Right forelimb (tissue), 1 donor: ENCODE measurements at places on chromosomes 16 and 17.

GRCh38 chr16:73339821-73340220 lies 291.9 kb upstream of the ZFHX3 start:
- no peak for DNase-seq

DNA sequence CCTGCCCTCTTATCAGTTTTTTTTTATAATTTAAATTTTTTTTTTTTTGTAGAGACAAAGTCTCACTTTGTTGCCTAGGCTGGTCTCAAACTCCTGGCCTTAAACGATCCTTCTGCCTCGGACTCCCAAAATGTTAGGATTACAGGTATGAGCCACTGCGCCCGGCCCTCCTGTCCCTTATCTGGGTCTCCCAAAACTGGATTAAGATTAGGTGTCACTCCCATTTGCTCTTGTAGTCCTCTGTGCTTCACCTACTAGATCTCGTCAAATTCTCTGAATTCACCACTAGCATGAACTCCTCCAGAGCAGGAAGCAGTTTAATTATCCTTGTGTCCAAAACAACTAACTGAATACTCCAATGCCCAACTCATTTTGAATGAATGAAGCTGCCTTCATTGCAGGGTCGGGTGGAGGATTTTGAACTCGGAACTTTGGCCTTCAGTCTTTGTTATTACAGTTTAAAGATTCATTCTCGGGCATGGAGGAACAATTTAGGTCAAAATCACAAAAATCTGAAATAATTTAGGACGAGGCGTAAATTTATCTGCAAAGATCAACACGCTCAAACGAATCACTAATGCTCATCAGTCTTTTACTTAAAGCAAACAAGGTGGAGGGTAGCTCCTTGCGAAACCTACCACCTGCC lies 802 bp upstream of the ATXN2L start:
- no peak for DNase-seq

DNA sequence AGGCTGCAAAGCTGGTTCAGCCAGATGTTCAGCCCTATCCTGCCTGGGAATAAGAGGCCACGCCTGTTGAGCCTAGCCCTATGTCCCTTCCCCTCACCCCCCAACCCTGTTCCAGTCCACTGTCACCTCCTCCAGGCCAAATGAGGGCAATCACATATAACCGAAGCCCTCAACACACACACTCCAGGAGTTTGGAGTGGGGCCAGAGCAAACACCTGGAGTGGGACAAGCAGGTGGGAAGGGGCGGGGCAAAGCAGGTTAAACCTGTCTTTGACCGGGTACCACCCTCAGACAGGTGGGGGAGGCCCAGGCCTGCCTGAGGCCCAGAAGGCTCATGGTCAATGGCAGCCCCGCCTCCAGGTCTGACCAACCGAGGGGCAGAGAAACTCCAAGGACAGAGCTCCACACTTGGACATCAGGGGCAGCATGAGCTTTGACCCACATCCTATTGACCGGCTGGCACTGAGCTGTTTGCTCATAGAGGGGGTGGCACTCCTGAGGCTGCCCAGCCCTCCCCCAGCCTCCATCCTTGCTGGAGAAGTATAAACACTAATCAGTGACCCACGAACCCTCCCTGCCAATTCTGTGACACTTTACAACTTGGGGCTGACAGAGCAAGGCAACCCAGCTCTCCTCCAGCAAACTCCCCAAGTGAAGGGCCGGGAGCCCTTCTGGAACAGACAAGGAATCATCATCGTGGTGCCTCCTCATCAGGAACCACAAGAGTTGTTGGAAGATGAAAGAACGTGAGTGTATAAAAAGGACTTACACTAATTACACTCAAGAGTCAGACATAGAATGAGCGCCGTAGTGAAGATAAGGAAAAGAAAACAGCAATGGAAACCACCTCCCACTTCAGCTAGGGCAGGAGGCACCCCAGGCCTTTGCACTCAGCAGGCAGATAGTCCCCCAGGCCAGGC lies 1.5 kb downstream of the ESRP2 start:
- DNase-seq: no peak

DNA sequence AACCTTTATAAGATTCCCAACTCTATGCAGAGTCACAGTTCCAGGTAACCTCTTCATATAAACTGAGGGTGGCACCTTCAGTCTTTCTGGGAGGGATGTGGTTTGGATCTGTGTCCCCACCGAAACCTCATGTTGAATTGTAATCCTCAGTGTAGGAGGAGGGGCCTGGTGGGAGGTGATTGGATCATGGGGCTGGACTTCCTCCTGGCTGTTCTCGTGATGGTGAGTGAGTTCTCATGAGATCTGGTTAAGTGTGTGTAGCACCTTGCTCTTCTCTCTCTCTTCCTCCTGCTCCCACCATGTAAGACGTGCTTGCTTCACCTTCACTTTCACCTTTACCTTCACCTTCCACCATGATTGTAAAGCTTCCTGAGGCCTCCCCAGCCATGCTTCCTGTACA lies 30.5 kb downstream of the HS3ST2 start:
- no peak for DNase-seq

DNA sequence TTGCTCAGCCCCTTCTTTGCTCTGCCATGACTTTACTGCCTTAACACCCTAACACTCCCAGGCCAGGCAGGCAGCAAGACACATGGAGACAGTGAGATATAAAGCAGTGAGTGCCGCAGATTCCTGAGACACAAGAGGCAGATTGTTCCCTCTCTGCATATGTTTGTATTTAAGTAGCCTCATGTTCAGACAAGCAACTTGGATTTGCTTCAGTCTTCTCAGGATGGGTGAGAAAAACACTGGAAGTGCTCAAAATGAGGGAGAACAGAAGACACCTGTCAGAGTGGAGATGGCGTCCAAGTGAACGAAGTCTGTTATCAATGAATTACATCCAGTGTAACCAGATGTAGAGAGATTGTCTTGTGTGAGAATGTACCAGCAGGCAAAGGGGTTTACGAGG lies 86.8 kb downstream of the CES1 start:
- DNase-seq: no peak

GRCh38 chr17:17985153-17985552 lies 12.5 kb downstream of the DRC3 start:
- no peak for DNase-seq

DNA sequence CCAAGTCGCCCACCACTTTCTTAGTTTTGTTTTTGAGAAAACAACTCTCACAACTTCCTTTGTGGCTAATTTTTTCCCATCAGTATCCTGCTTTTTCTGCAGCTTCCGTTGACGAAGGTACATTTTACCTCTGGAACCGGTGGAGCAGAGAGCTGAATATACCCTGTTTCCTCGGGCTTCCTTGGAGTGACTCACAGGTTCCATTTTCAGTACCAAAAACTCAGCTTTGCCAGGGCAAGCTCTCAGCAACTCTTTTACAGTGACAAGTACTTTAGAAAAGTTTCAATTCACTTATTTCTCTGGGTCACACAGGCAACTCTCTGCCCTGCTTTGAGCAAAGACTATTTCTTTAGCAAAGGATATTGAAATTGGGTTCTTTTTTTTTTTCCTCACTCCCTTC lies 318.9 kb downstream of the SNX29 start:
- no peak for DNase-seq

GRCh38 chr17:33798308-33798707 lies 456.8 kb upstream of the CCL2 start:
- no peak for DNase-seq

DNA sequence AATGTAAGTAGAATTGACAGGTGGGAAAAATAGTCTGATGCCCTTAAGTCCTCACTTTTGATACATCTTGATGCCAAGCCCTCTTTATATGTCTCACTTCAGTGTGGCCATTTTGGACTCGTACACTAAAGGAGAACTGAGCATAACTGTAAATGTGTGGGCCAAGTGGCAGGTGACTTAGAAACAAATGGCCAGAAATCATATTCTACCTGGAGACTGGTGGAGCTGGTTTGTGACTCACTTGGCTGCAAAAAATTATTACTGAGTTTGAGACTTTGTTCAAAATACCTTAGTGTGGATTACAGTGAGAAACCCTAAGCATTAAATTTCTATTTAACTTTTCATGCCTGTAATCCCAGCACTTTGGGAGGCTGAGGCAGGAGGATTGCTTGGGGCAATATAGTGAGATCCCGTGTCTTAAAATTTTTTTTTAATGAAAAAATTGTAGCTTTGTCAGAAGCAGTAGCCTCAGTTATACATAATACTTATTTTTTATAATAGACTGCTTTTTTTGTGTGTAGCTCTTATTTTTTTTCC lies 5.0 kb downstream of the HAPSTR1 start:
- no peak for DNase-seq

DNA sequence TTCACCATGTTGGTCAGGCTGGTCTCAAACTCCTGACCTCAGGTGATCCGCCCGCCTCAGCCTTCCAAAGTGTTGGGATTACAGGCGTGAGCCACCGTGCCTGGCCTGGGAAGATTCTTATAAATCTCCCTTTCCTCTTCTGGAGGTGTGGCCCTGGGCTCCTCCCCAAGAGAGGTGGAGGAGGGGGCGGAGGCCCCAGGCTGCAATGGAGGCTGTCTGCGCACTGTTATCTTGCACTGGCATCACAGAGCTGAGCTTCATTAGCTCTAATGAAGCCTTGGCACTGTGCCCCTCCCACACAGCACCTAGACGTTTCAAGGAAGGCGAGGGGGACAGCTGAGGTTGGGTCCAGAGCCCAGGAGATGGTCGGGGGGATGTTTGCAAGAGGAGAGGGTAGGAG lies 7.5 kb downstream of the ARHGAP23 start:
- no peak for DNase-seq

DNA sequence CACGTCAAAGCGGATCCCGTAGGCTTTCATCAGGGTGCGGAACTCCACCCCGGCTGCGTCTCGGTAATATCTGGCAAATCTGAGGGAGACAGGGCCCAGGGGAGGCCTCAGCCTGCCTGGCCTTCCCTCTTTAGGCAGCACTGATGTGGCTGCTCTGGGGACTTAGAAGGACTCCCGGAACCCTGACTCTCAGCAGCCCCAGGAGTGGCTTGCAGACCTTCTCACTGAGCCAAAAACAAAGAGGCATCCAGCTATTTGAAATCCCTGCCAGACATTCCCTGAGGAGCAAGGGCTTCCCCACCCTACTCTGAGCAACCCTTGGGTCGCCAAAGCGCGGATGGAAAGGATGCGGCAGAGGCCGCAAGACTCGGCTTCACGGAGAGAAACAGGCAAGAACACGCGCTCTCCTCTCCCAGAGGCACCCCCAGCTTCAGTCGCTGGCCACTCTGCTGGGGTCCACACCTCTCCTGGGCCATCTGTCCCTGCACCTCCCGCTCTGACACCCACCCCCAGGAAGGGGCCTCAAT lies 7.9 kb downstream of the P2RX5 start:
- no peak for DNase-seq

- no peak for DNase-seq
These were observed 190.1 kb upstream of the TBX2 start for GRCh38 chr17:61209525-61209924.

DNA sequence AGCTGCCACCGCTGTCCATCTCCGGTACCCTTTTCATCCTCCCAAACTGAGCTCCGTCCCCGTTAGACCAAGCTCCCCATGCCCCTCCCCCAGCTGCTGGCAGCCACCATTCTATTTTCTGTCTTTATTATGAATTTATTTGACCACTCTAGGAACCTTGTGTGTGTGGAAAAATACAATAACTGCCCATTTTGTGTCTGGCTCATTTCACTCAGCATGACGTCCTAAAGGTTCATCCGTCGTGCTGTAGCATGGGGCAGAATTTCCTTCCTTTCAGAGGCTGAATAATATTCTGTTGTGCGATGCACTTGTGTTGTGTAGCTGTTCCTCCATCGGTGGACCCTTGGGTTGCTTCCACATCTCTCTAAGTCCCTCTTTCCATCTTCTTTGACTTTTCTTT lies 263.1 kb downstream of the SEC14L1 start:
- no peak for DNase-seq
